T-helper 17 cell (primary cell): ENCODE measurements at places on chromosomes 1 and 21.
A peak's percentile ranks its signal among the peaks of the same experiment; 100 is the strongest.

DNA sequence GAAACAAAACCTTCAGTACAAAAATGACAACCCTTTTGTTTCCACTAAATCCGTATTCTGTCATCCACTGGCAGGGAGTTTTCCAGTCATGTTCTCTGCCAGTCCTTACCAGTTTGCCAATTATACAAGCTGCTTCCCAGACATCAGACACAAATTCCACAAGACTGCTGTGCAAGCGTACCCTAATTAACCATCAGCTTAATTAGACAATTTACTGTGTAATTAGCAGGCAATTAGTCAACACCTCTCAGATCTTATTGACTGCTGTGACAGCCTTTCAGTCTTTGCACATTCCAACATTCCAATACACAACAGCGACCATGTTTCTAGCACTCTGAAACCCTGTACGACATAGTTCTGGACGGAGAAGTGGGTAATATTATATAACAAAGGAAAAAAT, 420.1 kb downstream of the DPYD start:
- no peak overlapping the region for H3K4me3 ChIP-seq
- H3K36me3 ChIP-seq = peaks cover 10% of the 10 kb centered on the region
- no peaks in the 10 kb centered on the region for H3K27me3 ChIP-seq

- no peak overlapping the region for H3K27ac ChIP-seq
- peaks cover 7% of the 10 kb centered on the region for H3K4me1 ChIP-seq
- no peak overlapping the region for H3K4me3 ChIP-seq
- H3K27me3 ChIP-seq = peaks cover 34% of the 10 kb centered on the region
- peaks cover 2% of the 10 kb centered on the region for H3K36me3 ChIP-seq
Observed at GRCh38 chr1:46172321-46172720, 2.6 kb upstream of the TSPAN1 start.

DNA sequence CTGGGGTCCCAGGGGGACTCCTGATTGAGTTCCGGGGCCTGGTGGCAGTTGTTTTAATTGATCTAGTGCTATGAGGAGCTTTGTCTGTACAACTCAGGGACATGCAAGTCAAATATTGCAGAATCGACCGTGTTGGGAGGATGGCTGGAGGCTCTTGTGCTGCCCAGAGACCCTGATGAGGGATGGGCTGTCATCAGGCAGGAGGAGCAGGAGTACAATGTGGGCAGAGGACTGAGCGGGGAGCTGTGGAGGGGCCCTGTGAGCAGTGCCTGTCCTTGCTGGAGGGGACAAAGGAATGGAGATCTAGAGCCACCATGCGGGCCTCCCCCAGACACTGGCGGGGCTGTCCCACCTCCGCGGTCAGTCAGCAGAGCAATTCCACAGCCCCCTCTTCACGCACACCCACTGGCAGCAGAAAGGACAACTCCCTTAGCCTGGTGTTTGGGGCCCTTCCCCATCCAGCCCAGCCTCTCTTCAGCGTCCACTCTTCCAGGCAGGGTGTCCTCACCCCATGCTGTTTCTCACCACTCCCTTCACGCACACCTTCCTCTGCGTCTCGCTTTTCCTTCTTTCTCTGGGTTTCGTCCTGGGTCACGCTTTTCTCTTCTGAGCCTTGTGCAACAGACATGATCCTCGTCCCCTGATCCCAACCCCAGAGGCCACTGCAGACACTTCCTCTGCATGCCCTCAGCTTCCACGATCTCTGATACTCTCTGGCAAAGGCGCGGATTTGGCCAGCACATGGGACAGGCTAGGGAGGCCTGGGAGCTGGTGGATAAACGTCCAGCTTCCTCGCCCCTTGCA, 122.6 kb downstream of the GRIK3 start:
- peaks cover 73% of the 10 kb centered on the region for H3K27me3 ChIP-seq
- H3K36me3 ChIP-seq = peaks cover 2% of the 10 kb centered on the region
- peaks cover 6% of the 10 kb centered on the region for H3K4me1 ChIP-seq
- no peak for DNase-seq

DNA sequence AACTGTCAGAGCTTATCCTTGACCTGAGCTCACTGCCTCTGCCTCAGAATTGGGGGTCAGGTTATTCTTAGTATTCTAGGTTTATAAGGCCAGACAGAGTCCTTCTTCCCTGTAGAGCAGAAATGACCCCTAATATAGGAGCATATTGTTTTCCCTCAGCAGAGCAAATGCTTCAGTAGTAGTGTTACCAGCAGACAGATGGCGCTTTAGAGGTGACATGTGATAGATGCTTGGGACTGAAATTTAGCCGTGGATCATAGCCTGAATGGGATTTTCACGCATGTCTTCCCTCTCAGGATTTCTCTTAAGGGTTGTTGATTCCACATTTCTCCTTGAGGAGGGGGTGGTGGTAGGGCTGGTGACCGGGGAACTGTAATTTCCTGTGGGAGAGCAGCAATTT, 24.5 kb downstream of the ADARB1 start:
- H3K36me3 ChIP-seq = no peaks in the 10 kb centered on the region
- peaks cover 32% of the 10 kb centered on the region for H3K4me1 ChIP-seq
- DNase-seq = no peak
- H3K4me3 ChIP-seq = no peak overlapping the region
- H3K27ac ChIP-seq = peak overlapping the region; percentile 80
